Epithelial cell of prostate (primary cell): ENCODE measurements at places on chromosomes 12 and 14.

DNA sequence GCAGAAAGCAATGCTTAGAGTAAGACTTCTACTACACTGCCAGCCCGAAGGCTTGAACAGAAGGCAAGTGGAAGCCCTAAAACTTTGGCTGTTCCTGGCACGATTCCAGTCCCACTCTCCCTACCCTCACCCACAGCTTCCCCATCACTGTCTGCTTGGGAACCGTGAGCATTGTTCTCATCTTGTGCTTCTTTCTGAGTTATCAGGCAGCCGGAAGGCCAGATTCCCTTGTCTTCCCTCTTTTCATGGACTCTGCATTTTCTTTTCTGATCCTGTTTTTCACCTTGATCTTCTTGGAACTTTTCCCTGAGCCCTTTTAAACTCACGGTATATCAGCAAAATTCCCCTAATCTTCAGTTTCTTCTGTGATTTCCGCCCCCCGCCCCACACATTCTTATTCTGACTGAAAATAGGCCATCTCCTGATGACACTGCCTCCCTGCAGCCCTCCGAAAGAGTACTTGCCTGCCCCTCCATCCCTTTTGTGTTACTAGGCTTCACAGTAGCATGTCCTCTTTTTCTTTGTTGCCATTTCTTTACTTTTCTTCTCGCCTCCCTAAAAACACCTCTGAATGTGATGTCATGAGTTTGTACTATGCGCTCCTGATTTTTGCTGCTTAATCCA lies 29.9 kb downstream of the RCOR1 start:
- DNase-seq: no peak

DNA sequence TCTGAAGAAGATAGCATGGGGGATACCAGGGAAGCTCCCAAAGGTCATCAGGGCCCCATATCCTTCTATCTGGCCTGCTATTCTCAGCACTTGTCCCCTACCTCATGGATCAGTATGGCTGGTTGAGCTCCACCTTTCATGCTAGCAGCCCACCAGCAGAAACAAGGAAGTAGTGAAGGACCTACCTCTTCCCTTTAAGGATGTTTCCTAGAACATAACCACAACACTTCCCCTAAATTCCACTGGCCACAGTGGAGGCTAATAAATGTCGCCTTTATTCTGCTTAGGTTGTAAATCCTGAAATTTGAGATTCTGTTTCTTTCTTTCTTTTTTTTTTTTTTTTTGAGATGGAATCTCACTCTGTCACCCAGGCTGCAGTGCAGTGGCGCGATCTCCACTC lies 128.6 kb upstream of the PARP11 start:
- DNase-seq: no peak

GRCh38 chr12:1933342-1934051 lies 15.0 kb upstream of the CACNA2D4 start:
- DNase-seq: no peak

GRCh38 chr12:115023279-115024265 lies 339.6 kb upstream of the TBX3 start:
- no peak for DNase-seq
